ENCODE measurements at places on chromosomes 3 and 15. TPM values are rescaled to one million over a fixed set of nuclear protein-coding genes. Genes with fewer than 3 reads are reported as not detected.

The CLDN16 gene
- total RNA-seq, result 0.33 TPM

The CCDC54 gene
- not detected for total RNA-seq

The PIAS1 gene
- 30.2 TPM for total RNA-seq

The SCAP gene
- 91.4 TPM for total RNA-seq

The SNTN gene
- total RNA-seq, result not detected

The RTP3 gene
- total RNA-seq, result not detected

The BTBD1 gene
- 58.0 TPM for total RNA-seq

The CD200R1 gene
- total RNA-seq, result not detected

The PAK6 gene
- 13.7 TPM for total RNA-seq

The TIGIT gene
- not detected for total RNA-seq

The NEO1 gene
- 11.0 TPM for total RNA-seq

The GP5 gene
- total RNA-seq, result 0.17 TPM

Measured in mammary epithelial cell (primary cell).